Right lung (tissue), 10 donors: ENCODE measurements at places on chromosomes 11 and 22.

- no peak for DNase-seq
Observed at GRCh38 chr11:34373727-34374126, 15.9 kb upstream of the ABTB2 start.

GRCh38 chr11:62876712-62877111, 4.0 kb upstream of the SLC3A2 start:
- DNase-seq: no peak

DNA sequence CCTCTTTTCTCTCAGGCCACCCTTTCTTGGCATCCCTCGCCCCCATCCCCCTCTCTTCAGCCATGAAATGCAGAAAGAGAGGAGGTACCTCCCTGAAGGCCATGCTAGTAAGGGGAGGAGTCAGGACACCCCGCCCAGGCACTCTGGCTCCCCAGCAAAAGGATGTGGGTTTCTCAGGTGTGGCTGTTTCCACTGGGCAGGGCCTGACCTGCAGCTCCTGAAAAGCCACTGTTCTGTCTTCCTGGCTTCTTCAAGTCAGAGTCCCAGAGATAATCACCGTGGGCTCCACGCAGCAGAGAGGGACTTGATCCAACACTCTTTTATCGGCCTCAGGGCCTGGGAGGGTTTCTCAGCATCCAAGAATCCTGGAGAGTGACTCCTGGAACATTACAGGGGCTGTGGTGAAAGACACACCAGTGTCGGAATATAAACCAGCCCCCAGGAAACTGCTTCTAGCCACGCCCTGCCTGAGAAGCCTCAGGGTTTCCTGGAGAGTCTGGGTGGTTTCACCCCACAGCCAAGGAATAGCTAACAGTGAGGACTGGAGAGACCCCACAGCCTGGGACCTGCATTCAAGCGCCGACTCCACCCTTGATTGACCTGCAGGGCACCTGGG, 45.7 kb upstream of the TSPAN18 start:
- DNase-seq: no peak

GRCh38 chr11:65404210-65404609, 17.8 kb downstream of the FRMD8 start:
- no peak for DNase-seq

GRCh38 chr11:27409049-27409448, 46.0 kb upstream of the CCDC34 start:
- DNase-seq: no peak

DNA sequence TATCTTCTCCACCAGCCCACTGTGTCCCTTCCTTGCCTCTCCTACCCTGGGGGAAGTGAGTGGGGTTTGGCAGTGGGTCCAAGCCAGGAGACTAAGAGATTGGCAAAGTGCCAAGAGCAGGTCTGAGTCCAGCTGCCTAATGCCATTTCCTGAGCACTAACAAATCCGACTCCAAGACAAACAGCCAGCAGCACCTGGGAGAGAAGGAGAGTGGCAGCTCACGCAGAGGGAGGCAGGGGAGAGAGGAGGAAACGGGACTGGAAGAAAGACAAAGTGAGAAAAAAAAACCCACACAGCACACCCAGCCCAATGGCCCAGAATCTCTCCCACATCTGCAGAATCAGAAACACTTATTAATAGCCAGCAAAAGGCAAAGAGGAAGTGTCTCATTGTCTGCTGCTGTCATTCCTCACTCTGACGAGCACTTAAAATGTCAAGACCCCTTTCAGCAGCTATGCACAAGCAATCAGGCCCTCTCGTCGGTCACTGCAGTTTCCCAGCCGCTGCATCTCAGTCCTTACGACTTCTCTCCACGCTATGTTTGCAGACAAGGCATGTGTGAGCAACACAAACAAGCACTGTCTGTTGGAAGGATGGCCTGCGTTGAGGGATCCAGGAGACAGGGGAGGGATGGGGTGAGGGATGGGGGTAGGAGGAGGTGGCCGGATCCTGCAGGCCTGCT, 558.4 kb upstream of the CADM1 start:
- no peak for DNase-seq

GRCh38 chr22:41780746-41781505, 19.6 kb upstream of the CCDC134 start:
- DNase-seq: peak; percentile 7

DNA sequence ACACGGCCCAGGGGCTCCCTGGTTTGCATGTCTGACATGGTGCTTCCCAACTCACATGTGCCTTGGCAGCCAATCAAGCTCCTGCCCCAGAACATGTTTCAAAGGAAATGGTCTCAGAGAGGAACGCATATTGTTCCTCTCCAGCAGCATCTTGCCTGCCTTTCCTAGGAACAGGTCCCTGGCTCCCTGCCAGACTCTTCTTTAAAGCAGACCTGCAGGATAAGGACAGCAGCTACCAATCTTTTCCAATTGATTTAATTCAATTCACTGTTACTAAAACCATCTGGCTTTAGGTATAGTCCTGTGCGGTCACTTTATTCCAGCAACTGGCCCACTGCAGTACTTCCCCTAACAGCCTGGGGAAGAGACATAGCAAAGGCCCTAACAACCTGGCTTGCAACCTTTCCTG, 79.9 kb downstream of the AMBRA1 start:
- DNase-seq: no peak

- DNase-seq: no peak
Observed at GRCh38 chr11:71428861-71429435, 19.2 kb downstream of the DHCR7 start.

- DNase-seq: no peak
Observed at GRCh38 chr22:20619045-20619892, 111.9 kb downstream of the MED15 start.

DNA sequence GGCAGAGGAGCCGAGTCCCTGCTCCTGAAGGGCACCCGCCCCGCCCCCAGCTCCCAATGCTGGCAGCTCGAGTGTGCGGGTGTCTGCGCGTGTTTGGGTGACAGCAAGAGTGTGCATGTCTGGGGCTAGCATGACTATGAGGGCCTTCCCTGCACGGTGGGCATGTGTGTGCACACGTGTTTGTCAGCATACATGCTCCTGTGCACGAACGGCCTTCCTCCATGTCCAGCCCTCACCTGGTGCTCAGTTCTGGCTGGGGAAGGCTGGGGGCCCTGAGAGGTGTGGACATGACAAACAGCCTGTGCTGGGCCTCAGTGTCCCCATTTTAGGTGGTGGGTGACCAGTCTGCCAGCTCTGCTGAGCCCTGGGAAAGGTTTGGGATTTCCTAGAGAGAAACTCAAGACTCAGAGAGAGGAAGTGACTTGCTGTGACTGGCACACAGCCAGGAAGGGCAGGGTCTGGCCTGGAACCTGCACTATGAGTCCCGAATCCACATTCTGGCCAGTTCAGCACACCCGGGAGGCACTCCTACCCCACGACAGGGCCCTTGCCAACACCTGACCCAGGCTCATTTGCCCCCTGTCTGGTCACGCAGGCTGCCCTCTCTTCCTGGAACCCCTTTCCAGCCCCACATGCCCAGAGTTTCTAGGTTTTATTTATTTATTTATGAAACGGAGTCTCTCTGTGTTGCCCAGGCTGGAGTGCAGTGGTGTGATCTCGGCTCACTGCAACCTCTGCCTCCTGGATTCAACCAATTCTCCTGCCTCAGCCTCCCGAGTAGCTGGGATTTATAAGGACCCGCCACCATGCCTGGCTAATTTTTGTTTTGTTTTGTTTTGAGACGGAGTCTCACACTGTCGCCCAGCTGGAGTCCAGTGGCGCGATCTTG, 3.3 kb upstream of the SHISA8 start:
- DNase-seq: peak; percentile 55

DNA sequence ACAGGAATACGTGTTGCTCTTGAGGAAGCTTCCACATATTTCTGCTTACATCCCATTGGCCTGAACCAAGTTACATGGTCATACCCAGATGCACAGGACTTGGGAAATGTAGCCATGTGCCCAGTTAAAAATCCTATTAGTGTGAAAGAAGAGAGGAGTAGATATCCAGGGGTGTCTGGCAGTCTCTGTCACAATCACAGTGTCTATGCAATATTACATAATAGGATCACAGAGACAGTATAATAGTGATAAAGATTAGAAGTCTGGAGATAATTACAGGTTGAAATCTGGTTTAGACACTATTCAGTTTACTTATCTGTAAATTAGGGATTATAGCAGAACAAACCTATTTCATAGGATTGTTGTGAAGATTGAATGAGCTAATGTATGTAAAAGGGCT, 62.6 kb upstream of the SLC6A5 start:
- no peak for DNase-seq

DNA sequence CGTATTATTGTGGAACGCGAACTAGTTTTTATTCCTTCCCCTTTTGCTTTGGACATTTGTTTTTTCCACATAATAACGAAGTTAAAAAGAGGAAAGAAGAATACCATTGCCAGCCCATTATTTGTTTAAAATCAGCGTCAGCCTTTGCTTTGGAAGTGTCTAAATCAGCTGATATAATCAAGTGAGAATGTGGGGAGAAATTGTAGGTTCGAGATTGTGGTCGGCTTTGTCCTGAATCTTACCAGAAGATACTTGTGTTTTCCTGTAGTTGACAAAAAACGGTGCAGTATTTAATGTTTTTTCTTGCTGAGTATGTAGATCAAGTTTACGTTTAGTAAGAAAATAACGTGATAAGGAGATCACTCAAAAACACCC, 935 bp downstream of the ZNF143 start:
- DNase-seq: peak; percentile 41

- no peak for DNase-seq
Observed at GRCh38 chr22:41043722-41044121, 48.7 kb upstream of the EP300 start.

- DNase-seq: no peak
Observed at GRCh38 chr11:31801298-31801702, 9.8 kb downstream of the PAX6 start.

DNA sequence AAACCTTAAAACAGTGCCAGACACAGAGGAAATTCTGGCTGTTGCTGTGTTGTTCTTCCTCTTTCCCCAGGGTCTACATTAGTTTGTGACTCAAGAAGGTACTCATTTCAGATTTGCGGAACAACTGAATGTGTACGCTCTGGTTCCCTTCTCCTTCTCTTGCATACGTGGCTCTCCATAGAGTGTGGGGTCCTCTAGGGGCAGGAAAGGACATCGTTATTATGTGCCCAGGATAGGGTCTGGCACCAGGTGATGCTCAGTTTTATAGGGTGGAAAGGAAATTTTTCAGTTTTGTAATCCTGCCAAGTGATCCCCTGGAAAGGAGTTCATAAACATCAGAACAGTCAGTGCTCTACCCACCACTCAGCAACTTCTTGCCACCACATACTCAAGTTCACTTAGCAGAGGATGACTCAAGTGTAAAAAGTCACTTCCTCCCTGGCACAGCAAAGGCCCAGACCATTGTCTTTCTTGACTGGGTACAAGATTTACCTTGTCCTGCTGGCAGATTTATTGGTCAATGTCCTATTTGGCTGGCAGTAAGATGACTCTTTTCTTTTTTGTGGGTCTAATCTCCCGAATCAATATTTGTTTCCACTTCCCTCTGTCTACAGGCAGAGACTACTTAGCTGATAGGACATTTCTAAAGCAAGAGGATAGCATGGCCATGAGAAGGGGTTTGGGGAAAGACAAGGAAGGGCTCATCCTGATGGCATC, 246.0 kb upstream of the TENM4 start:
- no peak for DNase-seq

GRCh38 chr11:110070176-110070575, 23.0 kb upstream of the ZC3H12C start:
- DNase-seq: no peak

DNA sequence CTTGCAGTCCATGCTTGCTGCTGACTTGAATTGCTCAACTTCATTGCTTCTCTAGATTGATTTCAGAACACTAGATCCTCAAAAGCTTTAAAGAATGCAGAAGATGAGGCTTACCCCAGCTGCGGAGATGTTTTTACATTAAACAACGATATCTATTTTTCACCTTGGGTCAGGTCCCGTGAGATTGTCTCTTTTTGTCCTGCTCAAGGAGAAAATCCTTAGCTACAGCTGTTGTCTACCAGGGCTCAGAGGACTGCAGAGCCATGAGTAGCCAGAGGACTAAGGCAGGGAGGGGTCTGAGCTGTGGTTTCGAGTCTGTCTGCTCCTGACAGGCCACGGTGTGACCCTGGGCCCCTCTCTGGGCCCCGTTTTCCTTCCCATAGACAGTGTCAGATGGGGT, 51.4 kb downstream of the PKNOX2 start:
- no peak for DNase-seq

- no peak for DNase-seq
Observed at GRCh38 chr11:27839226-27839913, 139.1 kb upstream of the BDNF start.
